Fibroblast of skin of back (primary cell): ENCODE measurements at places on chromosomes 1 and 21.

DNA sequence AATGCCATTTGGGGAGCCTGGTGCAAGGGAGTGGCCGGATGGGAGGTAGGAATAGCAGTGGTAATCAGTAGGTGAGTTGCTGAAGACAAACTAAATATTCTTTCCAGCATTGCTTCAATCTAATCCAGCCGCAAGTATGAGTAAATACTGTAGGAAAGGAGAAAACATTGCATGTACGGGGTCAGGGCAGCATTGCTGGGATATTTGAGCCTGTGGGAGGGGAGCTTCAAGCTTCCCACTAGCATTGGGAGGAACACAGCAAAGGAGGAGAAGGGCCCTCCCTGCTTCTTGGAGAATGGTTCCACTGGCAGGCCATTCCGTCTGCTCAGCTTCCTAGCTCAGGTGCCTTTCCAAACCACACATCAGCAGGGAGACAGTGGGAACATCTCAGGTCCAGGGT is 15.2 kb downstream of the CAPN2 start:
- no peak for DNase-seq

DNA sequence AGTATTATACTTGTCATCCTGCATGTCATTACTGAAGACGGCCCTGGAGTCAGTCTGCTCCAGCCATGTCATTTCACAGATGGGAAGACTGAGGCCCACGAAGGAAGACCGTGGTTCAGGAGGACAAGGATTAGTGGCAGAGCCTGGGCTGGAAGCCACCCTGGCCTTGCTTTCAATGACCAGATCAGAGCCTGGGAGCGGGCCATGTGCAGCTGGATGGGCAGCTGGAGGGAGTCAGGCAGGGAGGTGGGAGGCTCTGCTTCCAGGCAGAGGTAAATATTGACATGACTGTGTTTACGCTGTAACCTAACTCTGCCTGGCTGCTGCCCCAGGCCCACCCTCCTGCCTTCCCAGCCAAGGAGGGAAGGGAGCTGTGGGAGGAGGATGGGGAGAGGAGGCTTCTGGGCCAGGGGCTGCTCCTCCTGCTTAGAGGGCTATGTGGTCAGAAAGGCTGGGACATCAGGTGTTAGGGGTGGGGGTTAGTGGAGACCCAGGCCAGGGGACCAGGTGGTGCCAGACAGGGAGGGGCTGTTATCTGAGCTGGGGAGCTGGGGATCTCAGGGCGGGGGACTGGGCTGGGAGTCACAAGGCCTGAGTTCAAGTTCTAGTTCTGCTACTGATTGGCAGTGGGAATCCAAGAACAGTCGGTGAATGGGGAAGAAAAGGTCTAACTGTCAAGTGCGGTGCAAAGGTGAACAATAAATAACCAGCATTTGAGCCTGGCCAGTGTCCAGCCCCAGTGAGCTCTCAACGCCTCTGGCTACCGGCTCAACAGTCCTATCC is 48.5 kb upstream of the ECE1 start:
- DNase-seq: no peak

DNA sequence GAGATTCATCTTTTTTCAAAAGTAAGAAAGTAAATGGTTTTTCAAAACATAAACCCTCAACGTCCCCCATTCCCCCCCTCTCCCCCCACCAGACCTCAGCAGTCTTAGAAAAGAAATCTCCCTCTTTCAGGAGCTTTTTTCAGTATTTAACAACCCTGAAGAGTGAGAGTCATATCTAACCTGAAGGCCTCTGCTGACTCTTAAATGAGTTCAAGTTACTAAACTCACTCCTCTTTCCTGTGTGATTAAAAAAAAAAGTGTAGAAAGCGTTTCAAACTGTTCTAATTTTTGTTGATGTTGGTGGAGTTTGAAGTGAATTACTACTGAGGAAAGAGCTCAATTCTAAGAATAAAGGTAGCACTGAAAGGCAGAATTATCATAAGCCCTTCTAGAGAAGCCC is 93.7 kb downstream of the VAV3 start:
- no peak for DNase-seq

DNA sequence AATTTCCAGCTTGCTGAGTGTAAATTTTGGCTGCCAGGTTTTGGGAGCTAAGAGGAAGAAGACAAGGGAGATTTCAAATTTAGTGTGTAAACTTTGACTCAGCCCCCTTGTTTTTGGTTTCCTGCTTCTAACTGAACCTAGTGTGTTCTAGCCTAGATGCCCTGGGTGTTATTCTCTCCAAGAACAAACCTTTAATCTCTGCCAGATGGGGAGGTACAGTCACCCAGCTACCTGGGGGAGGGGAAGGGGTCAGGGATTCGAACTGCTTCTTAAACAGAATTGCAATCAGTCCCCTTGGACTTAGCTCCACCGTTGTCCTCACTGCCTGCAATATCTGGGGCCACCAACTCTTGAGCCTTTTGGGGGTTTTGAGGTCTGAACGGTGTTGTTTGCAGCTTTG is 238.9 kb downstream of the KIF26B start:
- no peak for DNase-seq

- DNase-seq: no peak
Observed at GRCh38 chr1:241536304-241536703, 4.1 kb downstream of the KMO start.

DNA sequence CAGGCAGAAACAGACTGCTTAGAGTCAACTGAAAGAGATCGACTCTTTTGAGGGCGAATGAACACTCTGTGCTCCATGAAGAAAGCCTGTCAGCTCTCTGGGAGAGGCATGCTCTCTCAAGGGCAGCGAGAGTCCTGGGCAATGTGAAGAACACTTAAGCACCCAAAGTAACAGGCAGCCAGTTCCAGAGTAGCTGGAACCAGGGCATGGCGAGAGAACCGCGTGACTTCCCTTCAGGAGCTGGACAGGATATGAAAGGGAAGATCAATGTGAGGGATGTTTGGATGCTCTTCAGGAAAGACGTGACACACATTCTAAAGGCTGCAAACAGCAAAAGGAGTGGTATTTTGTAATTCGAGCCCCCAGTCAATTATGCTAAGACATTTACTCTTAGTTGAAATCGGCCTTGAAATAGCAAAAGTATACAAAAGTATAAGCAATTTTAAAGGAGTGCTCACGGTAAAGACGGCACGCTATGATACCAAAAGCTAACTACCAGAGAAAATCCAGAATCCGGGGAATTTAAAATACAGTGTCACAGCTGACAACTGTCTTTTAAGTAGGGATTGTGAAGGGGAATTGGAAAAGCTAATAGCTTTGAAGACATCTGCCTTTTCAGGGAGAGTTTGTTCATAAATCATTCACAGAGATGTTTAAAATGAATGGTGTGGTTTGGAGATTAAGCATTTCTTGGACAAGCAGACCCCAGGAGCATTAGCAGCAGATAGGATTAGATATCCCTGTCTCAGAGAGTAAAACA is 20.8 kb downstream of the ADAMTS5 start:
- no peak for DNase-seq

- DNase-seq: no peak
Observed at GRCh38 chr1:206020393-206021007, 3.2 kb downstream of the CTSE start.

GRCh38 chr1:219365451-219365850 is 191.8 kb downstream of the LYPLAL1 start:
- DNase-seq: no peak

- no peak for DNase-seq
Observed at GRCh38 chr1:58619286-58620054, 42.4 kb upstream of the TACSTD2 start.

- DNase-seq: no peak
Observed at GRCh38 chr1:82845866-82846265, 1045.1 kb downstream of the ADGRL2 start.

GRCh38 chr1:184408580-184408979 is 21.8 kb downstream of the C1orf21 start:
- DNase-seq: no peak

DNA sequence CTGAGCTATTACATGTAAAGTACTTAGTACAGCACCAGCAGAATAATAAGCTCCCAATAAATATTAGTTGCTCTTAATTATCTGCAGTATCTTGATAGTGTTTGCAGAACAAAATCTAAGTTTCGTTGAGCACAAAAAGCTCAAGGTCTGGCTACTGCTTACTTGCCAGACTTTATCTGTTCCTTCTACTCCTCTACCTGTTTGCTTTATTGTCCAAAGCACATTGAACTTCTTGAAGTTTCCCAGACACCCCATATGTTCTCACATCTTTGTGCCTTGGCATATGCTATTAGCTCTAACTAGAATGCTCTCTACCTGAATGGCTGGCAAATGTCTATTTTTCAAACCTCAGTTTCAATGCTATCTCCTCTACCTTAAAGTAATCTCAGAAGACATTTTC is 54.9 kb downstream of the LRRC40 start:
- DNase-seq: no peak

DNA sequence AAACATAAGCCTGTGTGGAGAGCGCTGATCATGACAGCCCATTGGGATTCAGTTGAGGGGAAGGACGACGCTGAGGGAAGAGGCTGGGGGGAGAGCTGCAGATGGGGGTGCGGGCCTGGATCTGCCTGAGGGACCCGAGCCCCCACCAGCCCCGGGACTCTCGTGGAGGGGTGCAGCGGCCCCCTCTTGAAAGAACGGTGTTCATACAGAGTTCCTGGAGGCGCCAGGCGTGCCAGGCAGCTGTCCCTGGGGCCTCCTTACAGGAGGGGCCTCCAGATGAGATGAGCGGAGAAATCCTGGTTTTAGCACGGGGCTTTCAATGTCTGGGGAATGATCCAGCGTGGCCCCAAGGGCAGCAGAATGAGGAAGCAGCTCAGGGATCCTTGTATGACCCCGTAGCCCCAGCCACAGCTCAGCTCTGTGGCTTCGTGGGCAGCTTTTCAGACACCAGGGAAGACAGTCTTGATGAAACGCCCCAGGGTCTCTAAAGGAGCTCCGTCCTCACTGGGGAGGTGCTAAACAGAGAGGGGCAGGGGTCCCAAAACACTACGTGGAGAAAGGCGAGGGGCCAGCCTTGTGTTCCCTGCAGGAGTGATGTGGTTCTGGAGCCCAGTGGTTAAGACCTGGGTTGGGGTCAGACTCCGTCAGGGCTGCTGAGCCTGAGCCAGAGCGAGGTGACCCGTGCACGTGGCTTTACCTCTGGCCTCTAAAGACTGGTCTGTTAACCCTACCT is 7.2 kb upstream of the DSCAM start:
- no peak for DNase-seq

DNA sequence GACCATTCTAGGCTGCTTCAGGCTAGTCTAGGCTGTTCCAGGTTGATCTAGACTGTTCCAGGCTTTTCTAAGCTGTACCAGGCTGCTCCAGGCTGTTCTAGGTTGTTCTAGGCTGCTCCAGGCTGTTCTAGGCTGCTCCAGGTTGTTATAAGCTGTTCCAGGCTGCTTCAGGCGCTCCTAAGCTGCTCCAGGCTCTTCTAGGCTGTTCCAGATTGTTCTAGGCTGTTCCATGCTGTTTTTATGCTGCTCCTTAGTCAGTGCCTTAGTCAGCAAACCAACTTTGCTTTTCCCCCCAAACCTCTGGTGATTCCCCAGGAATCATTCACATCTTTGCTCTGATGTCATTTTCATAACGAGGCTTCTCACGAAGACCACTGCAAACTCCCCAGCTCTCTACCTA is 171.4 kb upstream of the GALNT2 start:
- DNase-seq: no peak

DNA sequence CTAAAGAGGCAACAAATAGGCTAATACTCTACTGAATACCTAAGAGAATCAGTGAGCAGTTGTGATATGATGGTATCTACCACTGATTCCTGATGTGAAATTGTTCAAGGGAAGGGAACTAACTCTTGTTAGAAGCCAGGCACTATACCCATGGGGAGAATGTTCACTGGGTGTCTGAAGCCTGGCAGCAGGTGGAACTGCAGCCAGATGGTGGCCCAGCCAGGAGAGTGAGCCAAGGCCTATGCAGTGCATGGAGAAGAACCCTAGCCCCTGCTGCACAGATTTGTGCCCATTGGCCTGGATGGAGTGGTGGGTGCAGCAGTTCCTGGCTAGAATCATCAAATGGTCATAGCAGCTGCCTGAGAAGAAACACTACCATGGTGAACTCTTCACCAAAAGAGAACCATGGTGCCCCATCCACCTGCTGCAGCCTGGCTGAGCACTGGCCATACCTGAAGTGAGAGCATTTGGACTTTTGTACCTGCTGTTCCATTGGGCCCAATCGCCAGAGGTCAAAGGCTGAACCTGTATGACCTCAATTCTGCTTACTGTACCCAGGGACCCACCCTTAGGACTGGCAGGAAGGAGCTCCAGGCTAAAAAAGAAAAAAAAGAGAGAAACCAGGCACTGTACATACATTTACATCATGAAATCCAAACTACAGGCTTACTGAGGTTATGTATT is 118.8 kb upstream of the IVNS1ABP start:
- DNase-seq: no peak

- no peak for DNase-seq
Observed at GRCh38 chr1:12255913-12256312, 26.1 kb downstream of the VPS13D start.

DNA sequence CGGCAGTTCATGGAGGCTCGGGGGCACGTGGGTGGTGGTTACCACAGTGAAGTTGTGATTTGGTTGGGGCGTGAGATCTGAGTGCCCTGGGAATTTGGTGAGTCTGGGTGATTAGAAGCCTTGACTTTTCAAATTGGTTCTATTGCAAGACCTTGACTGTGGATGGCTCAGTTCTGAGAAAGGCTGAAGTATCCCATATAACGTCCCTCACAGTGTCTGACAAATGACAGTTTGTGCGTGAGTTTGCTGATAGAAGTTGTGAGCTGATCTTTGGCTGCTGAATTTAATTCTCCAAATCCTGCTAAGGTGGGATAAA is 549 bp downstream of the MSH4 start:
- no peak for DNase-seq

- DNase-seq: no peak
Observed at GRCh38 chr1:230403442-230403841, 22.7 kb downstream of the PGBD5 start.

DNA sequence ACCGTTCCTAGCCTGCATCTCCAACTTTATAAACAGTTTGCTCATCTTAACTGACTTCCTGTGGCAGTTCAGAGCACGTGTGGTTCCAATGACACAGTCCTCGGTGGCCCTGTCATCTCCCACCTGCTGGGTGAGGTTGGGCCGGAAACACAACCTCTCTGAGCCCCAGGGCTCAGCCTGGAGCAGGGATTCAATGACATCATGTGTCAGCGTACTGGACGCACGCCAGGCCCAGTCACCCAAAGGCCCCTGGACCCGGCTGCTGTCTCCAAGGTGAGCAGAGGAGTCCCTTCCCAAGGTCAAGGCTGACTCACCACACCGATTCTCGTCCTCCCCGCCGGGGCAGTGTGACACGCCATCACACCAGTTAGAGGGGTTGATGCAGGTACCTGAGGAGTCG is 19.9 kb downstream of the TMPRSS2 start:
- DNase-seq: no peak

DNA sequence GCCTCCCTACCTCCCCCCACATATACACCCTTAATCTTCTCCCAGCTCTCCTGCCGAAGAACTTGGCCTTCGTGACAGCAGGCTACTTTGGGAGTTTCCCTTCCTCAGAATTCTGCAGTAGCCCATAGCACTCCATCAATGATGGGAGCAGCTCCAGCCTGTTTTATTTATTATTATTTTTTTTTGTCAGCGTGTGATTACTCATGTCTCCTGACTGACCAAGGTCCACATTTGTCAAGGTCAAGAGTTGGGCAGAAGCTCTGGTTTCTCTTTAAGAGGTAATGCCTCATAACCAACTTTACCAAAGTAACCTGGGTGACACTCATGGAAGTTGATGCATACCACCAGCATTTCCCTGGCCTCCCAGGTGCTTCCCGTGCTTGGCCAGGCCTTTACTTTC is 125.4 kb downstream of the ZZZ3 start:
- no peak for DNase-seq
